ENCODE measurements at places on chromosomes 6 and 20.

DNA sequence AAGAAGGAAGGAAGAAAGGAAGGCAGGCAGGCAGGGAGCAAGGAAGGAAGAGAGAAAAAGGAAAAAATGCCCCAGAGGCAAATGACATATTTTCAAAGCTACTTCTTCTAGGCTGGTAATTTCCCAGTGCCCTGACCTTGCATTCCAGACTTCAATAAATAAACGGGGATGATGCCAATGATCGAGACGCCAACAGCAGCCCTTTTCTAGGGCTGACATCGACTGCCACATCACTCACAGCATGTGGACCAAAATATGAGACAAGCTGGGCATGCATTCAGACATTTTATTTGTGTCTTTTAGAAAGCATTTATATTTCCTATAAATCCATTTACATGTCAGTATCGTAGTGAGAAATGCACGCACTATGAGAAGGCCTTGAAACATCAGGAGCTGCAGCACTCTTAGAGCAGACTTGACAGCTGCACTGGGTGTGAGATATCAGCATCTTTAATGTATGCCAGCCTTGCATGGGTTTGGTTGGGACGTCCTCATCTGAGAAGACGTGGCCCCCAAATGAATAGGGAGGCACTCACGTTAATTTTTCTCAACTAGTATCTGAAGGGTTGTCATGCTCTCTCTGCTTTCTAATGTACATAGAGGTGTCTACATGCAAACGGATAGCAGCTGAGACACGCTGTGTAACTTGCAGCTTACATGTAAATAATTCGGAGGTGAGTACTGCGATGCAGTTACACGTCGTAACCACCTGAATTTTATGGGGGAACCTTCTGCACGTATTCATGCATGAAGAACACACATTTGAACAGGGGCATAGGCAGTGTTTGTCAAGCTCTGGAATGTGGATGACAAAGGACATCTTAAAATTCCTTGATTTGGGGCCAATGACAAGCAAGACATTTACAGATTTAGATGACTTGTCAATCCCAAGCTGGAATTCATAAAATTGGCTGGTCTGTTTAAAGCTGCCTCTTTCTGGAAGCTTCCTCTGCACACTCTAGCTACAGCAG lies 149.1 kb upstream of the AGPAT4 start:
- DNase-seq = no peak

DNA sequence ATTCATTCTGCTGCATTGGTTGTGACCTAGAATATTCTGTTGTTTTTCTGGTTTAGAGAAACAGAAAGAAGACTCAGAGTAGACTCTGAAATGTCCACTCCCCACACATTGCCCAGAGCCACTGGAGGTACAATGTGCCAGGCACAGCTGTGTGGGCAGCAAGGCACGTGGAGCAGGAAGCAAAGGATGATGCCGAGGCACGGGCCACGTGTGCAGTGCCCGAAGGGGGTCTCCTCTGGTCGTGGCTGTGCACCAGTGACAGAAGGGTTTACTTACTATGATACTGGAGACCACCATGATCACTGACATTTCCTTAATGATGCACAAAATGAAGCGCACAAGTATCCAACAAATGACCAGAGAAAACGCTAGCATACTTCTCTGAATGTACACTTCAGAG lies 488.9 kb downstream of the PRKN start:
- no peak for DNase-seq

DNA sequence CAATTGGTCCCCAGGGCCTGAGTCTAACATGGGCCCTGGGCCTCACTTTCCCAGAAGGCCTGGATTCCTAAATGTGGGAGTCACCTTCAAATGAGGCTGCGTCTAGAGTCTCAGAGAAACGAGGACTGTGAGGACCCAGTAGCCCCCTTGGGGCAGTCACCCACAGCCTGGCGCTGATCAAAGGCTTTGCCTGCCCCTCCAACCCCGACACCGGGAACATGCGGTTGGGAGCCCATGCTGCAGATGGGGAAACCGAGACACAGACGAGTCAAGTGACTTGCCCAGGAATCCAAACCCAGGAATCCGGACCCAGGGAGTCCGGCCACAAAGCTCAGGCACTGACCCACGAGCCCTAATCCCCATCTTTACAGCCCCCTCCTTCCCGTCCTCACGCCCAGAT lies 209.7 kb downstream of the PREX1 start:
- no peak for DNase-seq

GRCh38 chr6:39853604-39854003 lies 61.4 kb downstream of the DAAM2 start:
- DNase-seq = no peak

- DNase-seq = no peak
Observed at GRCh38 chr20:33843050-33843449, 31.9 kb downstream of the CHMP4B start.

GRCh38 chr6:116115781-116116180 lies 10.2 kb downstream of the COL10A1 start:
- no peak for DNase-seq

DNA sequence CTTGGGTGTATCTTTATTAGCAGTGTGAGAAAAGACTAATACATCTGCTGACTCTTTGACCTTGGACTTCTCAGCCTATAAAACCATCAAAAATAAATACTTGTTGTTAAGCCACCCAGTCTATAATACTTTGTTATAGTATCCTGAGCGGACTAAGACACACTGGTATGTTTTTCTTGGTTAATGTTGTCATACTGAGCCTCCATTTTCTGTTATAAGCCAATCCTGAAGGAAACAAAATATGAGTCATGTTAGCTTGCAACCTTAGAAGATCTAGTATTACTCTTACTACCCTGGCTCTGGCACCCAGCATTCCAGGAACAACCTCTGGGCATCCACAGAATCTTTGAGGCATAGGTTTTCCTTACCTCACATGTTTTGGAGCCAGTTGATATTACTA lies 307.2 kb downstream of the FRK start:
- no peak for DNase-seq

DNA sequence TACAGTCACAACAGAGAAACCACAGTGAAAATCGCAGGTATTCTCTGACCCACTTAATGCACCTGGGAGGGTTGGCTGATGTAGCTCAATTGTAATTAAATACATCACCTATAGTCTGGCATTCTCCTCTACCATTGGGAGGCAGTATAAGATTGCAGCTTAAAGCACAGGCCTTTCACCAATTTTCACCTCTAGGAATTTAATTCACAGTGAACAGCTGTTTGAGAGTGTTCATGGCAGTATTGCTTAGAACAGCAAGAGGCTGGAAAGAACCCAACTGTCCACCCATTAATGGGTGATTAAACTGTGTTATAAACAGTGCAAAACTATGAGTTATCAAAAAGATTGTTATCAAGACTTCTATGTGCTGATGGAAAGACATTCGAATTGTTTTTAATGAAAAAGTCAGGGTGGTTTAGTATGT lies 2.0 kb downstream of the EDEM2 start:
- no peak for DNase-seq

DNA sequence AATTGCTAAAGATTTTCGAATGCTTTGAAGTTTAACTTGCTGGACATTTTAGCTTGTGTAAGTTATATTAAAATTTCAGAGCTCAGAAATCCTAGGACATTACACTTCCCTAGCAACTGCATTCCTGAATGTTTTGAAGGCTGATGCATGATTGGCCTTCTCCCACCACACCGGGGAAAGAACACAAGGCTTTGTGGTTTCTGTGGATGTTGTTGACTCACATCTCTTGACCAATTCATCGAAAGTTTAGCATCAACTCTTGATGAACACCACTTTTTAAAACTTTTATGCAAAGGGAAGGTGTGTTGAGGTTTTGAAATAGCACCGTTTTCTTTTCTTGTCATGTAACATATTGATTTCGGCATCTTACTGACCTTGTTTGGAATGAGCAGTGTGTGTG lies 81.1 kb downstream of the RIMS1 start:
- DNase-seq = no peak

DNA sequence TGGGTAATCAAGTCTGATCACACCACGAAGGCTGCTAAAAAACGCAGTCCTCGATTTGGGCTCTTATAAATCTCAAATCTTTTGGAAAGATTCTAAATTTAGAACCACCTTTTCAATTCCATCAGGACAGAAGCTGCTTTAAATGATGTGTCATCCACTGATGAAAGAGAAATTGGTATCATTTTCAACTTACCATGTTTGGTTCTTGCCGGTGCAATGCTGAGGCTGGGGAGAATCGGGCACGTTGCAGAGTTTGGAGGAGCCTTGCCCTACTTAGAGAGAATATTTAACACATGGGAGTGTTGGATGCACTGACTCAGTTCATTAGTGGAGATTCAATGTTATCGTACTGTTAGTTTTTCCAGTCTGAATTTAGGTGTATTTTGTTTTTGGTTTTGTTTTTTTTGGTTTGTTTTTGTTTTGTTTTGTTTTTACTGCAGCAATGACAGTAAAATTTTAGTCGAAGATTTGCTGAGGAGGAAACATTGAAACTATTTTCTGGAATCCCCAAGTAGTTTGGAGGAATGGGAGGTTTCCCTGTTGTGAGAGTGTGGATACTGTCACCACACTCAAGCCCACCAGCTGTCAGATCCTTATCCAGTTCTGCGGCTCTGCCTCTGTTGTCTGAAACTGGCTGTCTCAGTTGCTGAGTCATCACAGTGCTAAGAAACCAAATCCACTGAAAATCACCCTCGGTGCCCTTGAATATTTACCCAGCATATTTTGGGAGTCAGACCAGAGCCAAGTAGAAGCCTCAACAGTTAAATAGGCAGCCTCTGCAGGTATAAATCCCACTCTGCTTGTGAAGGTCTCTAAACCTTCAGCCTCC lies 497.0 kb downstream of the BTBD3 start:
- DNase-seq = no peak
